A673 (cell line): ENCODE measurements at places on chromosomes 6 and 20.
A peak's percentile ranks its signal among the peaks of the same experiment; 100 is the strongest.

DNA sequence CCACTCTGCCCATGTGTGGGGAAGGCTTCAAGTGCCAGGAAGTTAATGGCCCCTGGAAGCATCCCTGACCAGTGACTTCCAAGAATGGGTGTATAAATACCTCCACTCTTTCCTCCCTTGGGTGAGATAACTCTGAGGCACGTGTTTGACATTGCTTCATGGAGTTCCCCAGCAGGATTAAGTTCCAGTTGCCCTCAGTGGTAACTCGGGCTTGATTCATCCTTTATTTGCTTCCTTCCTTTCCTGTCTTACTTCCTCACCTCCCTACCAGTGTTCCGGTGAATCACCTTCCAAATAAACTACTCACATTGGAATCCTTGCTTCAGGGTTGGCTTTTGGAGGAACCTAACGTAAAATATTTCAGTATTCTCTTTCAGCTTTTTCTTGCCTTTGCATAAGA lies 84.6 kb upstream of the JAG1 start:
- H3K36me3 ChIP-seq: no peaks in the 10 kb centered on the region
- H3K27me3 ChIP-seq: peaks cover 7% of the 10 kb centered on the region
- no peak for DNase-seq
- no peak overlapping the region for H3K27ac ChIP-seq
- no peaks in the 10 kb centered on the region for H3K4me1 ChIP-seq
- no peak overlapping the region for H3K4me3 ChIP-seq

GRCh38 chr6:3086282-3086946 lies 18.1 kb downstream of the RIPK1 start:
- H3K27me3 ChIP-seq: no peaks in the 10 kb centered on the region
- peaks cover 8% of the 10 kb centered on the region for H3K4me1 ChIP-seq
- H3K4me3 ChIP-seq: no peak overlapping the region
- DNase-seq: no peak

DNA sequence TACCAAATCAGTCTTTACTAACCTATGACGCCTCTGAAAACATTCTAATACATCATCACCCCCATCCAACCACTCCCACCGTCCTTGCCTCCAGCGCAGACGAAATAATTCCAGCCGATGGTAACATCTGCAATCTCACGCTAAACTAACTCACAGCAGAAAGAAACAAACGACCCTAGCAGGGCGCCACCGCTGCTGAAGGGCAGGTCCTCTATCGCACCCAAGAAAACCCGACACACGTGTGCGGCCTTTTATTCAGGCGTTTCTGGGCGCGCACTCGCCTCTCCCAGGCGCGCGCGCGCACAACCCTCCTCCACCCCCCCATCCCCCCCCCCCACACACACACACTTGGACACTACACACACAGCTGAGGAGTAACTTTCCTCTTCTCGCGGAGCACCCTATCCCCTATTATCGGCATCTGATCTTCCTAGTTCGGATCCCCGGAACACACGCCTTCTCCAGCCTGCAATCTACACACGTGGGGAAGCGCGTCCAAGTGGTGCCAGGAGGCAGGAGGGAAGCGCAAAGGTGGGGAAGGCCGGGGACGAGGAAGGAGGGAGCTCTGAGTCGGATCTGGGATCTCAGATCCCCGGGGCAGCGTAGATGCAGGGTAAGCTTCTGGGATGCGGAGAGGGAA lies 1.4 kb downstream of the GFOD1 start:
- peak overlapping the region; percentile 69 for H3K4me3 ChIP-seq
- peak; percentile 62 for DNase-seq
- peaks cover 15% of the 10 kb centered on the region for H3K4me1 ChIP-seq
- no peak overlapping the region for H3K27ac ChIP-seq
- H3K27me3 ChIP-seq: no peaks in the 10 kb centered on the region
- H3K36me3 ChIP-seq: no peaks in the 10 kb centered on the region

GRCh38 chr20:3732327-3733118 lies at the start of gene HSPA12B:
TSS of gene HSPA12B (plus strand) at chr20:3732685. CDS start at chr20:3738675, 5,990 bp downstream.
- H3K36me3 ChIP-seq: no peaks in the 10 kb centered on the region
- peaks cover 3% of the 10 kb centered on the region for H3K4me1 ChIP-seq
- DNase-seq: no peak

GRCh38 chr6:27684264-27685211 lies 211.6 kb upstream of the ZNF184 start:
- no peaks in the 10 kb centered on the region for H3K27me3 ChIP-seq
- no peak overlapping the region for H3K4me3 ChIP-seq
- H3K4me1 ChIP-seq: no peaks in the 10 kb centered on the region
- no peaks in the 10 kb centered on the region for H3K36me3 ChIP-seq
- DNase-seq: peak; percentile 93

DNA sequence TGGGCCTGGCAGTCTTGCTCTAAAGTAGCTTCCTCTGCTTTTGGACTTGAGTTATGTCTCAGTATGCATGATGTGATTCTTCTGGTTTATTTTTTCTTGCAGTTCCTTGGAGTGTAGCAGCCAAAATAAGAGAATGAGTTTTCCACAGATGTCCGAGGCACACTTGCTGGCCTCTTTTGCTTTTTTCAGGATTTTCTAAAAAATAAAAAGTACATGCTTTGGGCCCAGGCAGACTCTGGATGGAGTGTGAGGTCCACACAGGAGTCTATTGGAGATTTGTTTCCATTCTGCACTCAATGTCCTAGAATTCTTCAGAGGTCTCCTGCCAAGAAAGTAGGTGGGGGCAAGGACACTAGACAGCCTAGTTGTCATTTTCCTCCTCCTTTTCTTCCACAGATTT lies 477.6 kb downstream of the EPM2A start:
- no peak overlapping the region for H3K4me3 ChIP-seq
- H3K27me3 ChIP-seq: no peaks in the 10 kb centered on the region
- no peak for DNase-seq
- no peaks in the 10 kb centered on the region for H3K36me3 ChIP-seq

- H3K36me3 ChIP-seq: no peaks in the 10 kb centered on the region
- no peak for DNase-seq
- no peak overlapping the region for H3K4me3 ChIP-seq
- no peaks in the 10 kb centered on the region for H3K4me1 ChIP-seq
- H3K27me3 ChIP-seq: no peaks in the 10 kb centered on the region
- no peak overlapping the region for H3K27ac ChIP-seq
Measured at GRCh38 chr20:34124469-34125249, 12.6 kb upstream of the EIF2S2 start.

GRCh38 chr6:138555421-138555988 lies 56.2 kb upstream of the NHSL1 start:
- H3K4me1 ChIP-seq: no peaks in the 10 kb centered on the region
- no peak overlapping the region for H3K27ac ChIP-seq
- no peaks in the 10 kb centered on the region for H3K36me3 ChIP-seq
- DNase-seq: no peak

DNA sequence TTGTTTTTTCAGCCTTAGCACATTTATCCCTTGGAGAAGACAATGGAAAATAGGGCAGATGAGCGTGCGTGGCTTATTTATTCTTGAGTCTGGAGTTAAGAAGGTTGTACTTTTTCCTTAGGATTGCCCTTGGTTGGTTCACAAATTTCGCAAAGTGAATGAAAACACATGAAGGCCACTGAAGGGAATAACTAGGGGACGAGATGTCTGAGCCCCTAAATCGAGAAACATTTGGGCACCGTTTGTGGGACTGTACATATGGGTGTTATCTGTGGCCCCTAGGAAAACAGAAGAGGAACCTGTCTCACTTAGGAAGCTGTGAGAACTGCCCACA lies 19.4 kb upstream of the TRIM27 start:
- no peaks in the 10 kb centered on the region for H3K27me3 ChIP-seq
- peaks cover 8% of the 10 kb centered on the region for H3K4me1 ChIP-seq
- no peak for DNase-seq
- H3K36me3 ChIP-seq: no peaks in the 10 kb centered on the region
- peak overlapping the region; percentile 66 for H3K4me3 ChIP-seq
- H3K27ac ChIP-seq: no peak overlapping the region

DNA sequence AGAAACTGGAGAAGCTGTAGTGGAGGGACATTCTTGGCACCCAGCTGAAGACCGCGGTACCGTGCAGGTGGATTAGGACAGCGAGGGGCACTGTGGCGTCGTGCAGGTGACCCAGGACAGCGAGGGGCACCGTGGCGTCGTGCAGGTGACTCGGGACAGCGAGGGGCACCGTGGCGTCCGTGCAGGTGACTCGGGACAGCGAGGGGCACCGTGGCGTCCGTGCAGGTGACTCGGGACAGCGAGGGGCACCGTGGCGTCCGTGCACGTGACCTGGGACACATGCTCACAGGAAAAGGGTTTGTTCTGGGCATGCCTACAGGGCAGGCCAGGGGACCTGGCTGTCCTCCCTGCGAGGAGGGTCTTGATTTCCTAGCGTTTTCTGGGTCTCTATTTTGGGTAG lies 29.2 kb upstream of the SMOC2 start:
- no peak overlapping the region for H3K4me3 ChIP-seq
- no peaks in the 10 kb centered on the region for H3K27me3 ChIP-seq
- no peaks in the 10 kb centered on the region for H3K4me1 ChIP-seq
- DNase-seq: no peak
- H3K27ac ChIP-seq: no peak overlapping the region

GRCh38 chr6:130975325-130975724 lies 87.7 kb downstream of the EPB41L2 start:
- peaks cover 30% of the 10 kb centered on the region for H3K4me1 ChIP-seq
- H3K4me3 ChIP-seq: no peak overlapping the region
- no peaks in the 10 kb centered on the region for H3K36me3 ChIP-seq
- no peaks in the 10 kb centered on the region for H3K27me3 ChIP-seq

GRCh38 chr6:101799531-101799930 lies 406.0 kb downstream of the GRIK2 start:
- DNase-seq: no peak
- no peak overlapping the region for H3K27ac ChIP-seq

DNA sequence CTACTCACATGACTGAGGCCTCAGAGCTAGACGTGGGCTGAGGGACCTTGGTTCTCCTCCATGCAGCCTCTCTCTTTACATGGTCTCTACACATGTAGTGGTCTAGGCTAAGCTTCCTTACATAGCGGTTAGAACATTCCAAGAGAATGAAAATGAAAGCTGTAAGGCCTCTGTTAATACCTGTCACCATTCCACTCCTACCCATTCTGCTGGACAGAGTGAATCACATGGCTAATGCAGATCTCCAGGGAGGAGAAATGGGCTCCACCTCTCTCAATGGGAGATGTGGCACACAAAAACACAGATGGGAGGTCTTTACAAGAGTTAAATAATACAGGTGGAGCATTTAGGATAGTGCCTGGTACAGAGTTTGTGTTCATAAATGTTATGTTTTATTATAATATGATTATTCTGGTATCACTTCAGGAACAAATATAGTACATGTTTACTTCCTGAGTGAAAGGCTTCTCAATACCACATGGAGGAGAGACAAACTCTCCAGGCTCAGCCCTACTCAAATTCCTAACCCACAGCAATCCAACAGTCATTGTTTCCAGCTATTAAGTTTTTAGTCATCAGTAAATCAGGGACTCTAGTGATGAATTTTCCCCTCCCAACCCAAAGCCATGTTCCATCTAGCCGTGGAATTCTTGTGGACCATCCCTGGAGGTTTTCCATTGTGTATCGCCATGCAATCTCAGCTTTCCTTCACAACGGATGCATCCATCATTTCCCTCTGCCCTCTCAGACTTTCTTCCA lies 57.9 kb downstream of the ISM1 start:
- H3K4me3 ChIP-seq: no peak overlapping the region
- H3K27me3 ChIP-seq: no peaks in the 10 kb centered on the region
- H3K27ac ChIP-seq: no peak overlapping the region
- no peaks in the 10 kb centered on the region for H3K36me3 ChIP-seq
- H3K4me1 ChIP-seq: no peaks in the 10 kb centered on the region
- DNase-seq: no peak

- H3K27ac ChIP-seq: no peak overlapping the region
- no peaks in the 10 kb centered on the region for H3K36me3 ChIP-seq
- no peak for DNase-seq
- no peaks in the 10 kb centered on the region for H3K4me1 ChIP-seq
- no peaks in the 10 kb centered on the region for H3K27me3 ChIP-seq
- no peak overlapping the region for H3K4me3 ChIP-seq
Measured at GRCh38 chr6:149884215-149884614, 13.7 kb downstream of the RAET1E start.

DNA sequence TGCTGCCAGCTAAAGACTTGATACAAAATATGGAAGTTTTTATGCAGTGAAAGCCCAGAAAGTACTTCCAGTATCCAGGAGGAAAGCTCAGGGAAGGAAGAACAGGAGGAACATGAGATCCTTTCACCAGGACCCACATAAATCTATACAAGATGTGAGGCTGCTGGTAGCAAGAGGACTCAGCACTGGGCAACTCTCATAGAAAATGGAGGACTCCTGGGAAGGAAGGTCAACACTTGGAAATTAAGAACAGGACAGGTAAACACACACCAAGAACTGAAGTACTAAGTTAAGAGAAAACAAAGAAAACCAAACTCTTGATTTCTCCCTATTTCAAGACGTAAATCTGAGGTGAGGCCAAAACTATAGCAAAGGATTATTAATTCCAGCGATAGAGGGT lies 220.5 kb upstream of the HSF2 start:
- H3K4me1 ChIP-seq: no peaks in the 10 kb centered on the region
- H3K4me3 ChIP-seq: no peak overlapping the region
- no peak overlapping the region for H3K27ac ChIP-seq
- H3K27me3 ChIP-seq: no peaks in the 10 kb centered on the region
- DNase-seq: no peak

DNA sequence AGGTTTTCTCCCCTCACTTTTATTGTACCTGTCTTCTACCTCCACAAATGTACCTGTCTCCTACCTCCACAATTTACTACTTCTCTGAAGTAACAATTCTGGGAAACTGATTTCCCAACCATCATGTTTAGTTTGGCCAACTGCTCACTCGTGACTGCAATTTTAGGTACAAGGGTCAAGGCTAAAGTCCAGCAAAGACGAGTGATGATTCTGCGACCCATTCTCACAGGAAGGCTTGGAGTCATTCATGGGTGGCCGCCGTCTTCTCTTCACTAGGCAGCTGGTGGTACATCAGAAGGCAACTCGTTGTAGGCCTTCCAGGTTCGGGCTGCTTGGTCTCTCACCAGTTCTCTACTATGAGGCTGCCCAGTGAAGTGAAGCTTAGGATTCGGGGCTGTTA lies 483.8 kb upstream of the JARID2 start:
- H3K36me3 ChIP-seq: no peaks in the 10 kb centered on the region
- no peaks in the 10 kb centered on the region for H3K27me3 ChIP-seq
- H3K4me1 ChIP-seq: peaks cover 24% of the 10 kb centered on the region
- no peak for DNase-seq
- no peak overlapping the region for H3K4me3 ChIP-seq

- H3K27me3 ChIP-seq: peaks cover 8% of the 10 kb centered on the region
- no peak overlapping the region for H3K27ac ChIP-seq
- peaks cover 8% of the 10 kb centered on the region for H3K36me3 ChIP-seq
- H3K4me3 ChIP-seq: peak overlapping the region; percentile 85
- H3K4me1 ChIP-seq: peaks cover 23% of the 10 kb centered on the region
Measured at GRCh38 chr6:3229566-3230178, 2.2 kb upstream of the TUBB2B start.

GRCh38 chr20:25514747-25515340 lies 70.5 kb downstream of the NINL start:
- no peak overlapping the region for H3K27ac ChIP-seq
- no peak for DNase-seq
- peaks cover 12% of the 10 kb centered on the region for H3K4me1 ChIP-seq
- peaks cover 61% of the 10 kb centered on the region for H3K36me3 ChIP-seq
